Activated T-helper 1 cell treated with Interleukin-2 at 50 U/mL for 16 hours (primary cell): ENCODE measurements at places on chromosomes 2 and 18.

DNA sequence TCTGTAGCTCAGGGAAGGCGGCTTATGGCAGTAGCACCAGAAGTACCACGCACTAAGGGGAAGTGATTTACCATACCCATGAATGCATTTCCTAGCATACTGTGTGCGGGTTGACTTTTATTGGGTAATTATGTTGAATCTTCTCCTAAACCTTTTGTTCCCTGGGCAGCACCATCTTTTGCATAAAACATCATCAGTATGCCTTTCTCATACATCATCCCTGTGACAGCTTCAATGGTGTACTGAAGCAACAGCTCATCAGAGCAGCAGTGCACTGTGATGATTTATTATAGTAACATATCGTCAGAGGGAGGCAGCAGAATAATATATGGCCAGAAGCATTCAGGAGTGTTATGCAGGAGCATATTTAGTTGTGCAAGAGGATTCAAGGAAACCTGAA is 204.9 kb downstream of the CDH7 start:
- DNase-seq = no peak

DNA sequence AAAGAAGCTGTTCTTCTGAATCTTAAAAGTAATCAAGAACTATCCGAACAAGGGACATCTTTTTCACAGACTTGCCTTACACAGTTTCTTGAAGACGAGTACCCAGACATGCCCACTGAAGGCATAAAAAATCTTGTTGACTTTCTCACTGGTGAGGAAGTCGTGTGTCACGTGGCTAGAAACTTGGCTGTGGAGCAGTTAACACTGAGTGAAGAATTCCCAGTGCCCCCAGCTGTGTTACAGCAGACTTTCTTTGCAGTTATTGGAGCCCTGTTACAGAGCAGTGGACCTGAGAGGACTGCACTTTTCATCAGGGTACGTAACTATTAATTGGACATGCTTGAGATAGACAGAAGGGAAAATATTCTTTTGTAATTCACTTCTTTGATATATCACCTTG is 2.4 kb downstream of the MRPL44 start:
- DNase-seq = no peak

DNA sequence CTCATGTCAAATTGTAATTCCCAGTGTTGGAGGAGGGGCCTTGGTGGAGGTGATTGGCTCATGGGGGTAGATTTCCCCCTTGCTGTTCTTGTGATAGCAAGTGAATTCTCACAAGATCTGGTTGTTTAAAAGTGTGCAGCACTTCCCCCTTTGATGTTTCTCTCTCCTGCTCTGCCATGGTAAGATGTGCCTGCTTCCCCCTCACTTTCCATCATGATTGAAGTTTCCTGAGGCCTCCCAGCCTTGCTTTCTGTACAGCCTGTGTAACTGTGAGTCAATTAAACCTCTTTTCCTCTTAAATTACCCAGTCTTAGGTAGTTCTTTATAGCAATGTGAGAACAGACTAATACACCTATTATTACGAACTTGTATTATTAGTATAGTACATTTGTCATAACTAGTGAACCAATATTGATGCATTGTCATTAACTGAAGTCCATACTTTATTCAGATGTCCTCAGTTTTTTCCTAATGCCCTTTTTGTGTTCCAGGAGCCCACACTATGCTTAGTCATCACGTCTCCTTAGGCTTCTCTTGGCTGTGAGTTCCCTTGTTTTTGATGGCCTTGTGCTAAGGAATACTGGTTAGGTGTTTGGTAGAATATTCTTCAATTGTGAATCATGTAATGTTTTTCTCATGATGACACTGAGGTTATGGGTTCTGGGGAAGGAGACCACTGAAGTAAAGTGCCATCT is 4.5 kb upstream of the MAP3K2 start:
- no peak for DNase-seq

DNA sequence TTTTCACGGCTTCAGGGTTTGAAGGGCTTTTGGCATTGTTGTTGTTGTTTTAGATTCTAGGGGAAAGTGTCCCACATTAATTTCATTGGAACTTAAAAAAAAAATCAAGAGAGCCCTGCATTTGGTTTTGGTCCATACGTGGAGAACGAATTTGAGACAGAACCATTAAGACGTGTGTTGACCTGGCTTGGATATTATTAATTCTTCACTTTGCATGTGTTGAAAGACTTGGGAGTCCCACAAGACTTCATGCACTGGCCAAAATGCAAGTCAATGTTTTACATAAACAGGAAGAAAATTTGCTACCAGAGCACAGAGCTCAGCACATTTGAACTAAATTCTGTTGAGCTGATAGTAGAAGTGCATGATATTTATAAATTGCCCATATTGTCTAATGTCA is 761.2 kb upstream of the ACVR2A start:
- no peak for DNase-seq

DNA sequence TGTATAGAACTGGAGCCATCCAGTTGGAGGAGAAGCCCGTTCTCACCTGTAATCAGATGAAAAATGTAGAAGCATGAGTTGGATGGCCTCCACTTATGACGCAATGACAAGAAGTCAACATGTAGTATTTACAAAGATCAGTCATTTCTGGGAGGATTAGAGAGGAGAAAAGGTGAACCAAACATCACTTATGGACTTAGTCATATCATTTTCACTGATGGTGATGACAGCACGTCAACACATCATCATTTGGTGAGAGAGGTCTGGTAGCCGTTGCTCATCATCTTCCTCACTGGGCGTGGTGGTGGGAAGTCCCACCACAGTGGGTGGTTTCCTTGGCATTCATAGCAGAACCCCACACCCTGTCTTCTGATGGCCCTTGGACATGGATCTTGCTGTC is 264.2 kb upstream of the EPAS1 start:
- no peak for DNase-seq

DNA sequence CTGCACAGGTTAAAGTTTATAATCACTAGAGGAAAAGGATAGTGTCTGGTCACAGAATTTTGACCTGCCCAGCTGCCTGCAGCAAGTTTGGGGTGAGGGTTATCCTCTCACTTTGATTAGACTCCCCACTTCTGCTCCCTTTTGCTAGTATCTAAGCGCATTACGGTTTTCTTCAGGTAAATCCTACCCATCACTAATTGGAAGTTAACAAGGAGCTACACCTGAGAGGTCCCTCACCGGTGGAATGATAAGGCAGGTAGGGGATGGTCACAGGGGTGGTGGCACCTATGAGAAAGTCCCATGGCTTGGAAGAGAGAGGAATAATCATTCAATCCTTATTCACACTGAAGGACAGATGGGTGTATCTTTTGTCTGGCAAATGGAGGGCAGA is 7.6 kb downstream of the BCL2 start:
- DNase-seq = no peak

DNA sequence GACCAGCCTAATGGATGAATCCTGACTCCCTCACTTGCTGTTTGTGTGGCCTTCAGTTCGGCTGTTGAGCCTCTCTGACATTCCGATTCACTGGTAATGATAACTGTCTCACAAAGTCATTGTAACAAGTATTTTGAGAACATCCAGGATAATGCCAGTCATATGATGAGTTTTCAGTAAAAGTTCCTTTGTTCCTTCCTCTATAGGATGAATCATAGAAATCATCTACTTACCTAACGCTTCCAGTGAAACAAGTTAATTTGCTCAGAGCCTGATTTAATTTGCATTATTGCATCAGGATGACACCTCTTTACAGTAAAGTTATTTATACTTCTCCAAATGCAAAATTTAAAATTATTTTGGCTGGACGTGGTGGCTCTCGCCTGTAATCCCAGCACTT is 32.0 kb downstream of the RAB31 start:
- DNase-seq = no peak

- DNase-seq = no peak
These were observed 20.9 kb upstream of the RAB11FIP5 start for GRCh38 chr2:73133566-73134197.

GRCh38 chr2:129781749-129782632 is 197.5 kb upstream of the RAB6C start:
- no peak for DNase-seq

DNA sequence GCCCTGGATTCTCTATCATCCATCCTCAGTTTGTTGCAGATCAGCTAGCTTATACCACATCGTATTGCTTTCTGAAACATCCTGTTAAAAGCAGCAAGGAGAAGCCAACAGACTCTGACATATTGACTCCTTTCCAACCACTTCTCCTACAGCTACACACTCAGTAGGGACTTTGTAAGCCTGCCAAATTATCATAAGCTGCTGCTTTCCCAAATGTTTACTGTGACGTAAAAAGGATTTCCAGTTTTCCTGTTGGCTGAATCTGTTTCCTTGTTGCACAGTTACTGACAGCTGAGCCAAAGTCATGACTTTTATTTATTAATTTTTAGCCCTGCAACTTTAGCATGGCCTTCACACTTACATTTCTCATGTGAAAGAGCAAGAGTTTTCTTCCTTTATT is 294.3 kb downstream of the KCNJ3 start:
- DNase-seq = no peak

- DNase-seq = no peak
These were observed 2.2 kb downstream of the HMSD start for GRCh38 chr18:63951302-63951705.
